ENCODE measurements at places on chromosomes 5 and 9.

GRCh38 chr5:36875051-36875789 lies 1.3 kb upstream of the NIPBL start:
- peak; percentile 62 for DNase-seq

DNA sequence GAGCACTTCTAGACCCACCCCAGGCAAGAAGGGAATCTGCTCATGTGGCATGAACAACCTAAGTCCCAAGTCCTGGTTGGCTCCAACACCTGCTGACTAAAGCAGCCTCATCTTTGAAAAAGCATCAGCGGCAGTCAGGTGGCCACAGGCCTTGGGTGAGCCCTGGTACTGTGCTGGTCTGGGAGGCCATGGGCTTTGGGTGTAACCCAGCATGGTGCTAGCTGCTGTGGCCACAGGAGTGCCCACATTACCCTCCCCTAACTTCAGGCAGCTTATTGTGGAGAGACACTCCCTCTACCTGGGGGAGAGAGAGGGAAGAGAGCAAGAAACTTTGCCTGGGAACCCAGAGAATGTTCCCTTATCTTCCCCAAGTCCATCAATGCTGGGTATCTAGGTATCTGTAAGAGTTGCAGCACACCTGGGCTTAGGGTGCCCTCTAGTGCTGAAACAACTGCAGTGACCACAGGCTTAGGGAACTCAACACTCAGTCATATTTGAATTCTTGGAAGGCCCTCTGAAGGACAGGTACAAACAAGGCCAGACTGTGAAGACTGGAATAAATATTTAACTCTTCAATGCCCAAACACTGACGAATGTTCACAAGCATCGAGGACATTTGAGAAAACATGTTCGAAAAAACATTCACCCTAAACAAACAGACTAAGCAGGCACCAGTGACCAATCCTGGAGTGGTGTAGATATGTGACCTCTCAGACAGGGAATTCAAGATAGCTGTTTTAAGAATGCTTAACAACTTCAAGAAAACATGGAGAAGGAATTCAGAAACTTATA lies 69.9 kb upstream of the OR2K2 start:
- peak; percentile 81 for DNase-seq

DNA sequence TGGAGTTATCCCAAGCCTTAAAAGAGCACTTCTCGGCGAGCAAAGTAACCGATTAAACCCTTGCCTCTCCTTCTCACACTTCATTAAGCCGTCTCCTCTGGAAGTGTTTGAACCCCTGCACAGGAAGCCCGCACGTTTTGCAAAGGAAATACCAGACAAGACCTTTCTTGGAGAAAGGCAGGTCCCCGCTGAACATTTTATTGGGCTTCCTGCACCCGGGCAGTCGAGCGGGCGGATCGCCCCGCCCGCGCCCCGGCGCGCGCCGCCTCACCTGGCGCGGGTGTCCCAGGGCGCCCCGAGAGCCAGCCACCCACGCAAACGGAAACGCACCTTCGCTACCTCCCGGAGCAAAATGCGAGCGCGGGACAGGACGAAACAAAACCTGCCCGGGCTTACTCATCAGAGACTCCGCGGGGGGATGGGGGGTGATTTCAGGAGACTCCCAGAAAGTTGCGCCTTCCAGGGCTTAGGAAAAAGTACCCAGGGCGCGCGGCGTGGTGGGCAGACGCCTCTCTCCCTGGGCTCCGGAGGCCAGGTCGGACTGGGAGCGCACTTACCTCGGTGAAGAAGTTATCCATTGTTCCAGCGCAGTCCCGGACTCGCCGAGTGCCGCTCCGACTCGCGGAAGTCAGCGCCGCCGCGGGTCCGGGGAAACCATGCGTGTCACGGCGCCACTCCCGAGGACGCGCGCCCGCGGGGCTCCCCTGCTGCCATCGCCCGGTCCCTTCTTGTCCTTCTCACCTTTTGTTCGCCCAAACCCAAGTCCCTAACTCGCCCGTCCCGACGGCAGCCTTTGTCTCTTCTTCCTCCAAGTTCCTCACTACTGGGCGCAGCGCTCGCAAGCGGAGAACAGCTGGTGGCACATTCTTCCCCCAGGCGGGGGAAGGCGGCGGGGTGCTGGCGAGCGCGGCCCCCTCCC lies 598 bp downstream of the MYO10 start:
- peak; percentile 79 for DNase-seq

- no peak for DNase-seq
Measured at GRCh38 chr5:40669606-40670390, 9.9 kb upstream of the PTGER4 start.

- no peak for DNase-seq
Measured at GRCh38 chr5:38563624-38564023, 7.2 kb upstream of the LIFR start.

DNA sequence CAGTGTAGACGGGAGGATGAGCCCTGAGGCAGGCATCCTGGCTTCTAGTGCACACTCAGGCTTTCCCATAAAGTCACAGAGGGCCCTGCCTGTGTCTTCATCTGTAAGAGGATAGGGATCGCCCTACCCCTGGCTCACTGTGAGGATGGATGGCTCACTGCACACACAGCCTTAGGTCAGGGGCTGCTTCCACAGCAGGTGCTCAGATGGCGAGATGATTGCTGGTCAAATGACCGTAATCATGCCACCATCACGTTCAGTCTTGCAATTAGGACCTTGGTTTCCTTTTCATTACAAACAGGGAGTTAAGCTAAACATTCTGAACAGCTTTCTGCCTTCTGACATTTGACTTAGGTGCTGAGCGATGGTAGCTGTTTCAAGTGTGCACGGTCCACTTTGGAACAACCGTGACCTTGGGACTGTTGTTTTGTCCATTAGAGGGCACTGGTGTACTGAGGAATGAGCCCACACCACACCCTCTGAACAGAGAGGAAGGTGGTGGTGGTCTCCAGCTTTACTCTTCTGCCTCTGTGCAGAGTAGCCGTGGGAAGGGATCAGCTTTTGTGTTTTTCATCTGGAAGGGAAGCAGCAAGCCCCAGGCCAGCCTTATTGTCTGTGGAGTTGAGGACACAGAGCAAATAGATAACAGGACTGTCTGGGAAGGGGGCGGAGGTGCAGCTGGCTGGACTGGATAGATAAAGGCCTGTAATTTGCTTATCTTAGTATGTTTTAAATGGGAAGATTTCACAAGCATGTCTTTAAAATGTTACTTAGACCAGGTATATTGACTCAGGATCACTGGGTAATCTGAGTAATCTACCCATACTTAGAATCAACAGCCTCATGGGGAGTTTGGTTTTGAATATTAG lies 183.1 kb downstream of the TRIO start:
- peak; percentile 52 for DNase-seq

DNA sequence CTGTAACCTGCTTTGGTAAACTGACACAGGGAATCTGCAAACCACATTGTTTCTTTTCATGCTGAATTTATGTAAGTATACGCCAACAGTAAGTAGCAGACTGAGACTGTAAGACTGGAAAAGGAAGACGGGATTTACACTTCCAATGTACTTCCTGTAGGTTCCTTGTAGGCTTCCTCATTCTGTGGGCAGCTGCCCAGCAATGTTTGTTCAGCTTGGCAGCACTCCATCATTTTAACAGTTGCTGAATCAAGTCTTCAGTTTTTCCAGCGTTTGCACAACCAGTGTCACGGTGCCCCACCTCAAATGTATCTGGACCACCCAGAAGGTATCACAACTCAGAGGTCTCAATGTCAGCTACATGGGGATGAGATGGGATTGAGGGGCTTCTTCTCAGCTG lies 232.6 kb downstream of the PRDM9 start:
- DNase-seq = no peak

DNA sequence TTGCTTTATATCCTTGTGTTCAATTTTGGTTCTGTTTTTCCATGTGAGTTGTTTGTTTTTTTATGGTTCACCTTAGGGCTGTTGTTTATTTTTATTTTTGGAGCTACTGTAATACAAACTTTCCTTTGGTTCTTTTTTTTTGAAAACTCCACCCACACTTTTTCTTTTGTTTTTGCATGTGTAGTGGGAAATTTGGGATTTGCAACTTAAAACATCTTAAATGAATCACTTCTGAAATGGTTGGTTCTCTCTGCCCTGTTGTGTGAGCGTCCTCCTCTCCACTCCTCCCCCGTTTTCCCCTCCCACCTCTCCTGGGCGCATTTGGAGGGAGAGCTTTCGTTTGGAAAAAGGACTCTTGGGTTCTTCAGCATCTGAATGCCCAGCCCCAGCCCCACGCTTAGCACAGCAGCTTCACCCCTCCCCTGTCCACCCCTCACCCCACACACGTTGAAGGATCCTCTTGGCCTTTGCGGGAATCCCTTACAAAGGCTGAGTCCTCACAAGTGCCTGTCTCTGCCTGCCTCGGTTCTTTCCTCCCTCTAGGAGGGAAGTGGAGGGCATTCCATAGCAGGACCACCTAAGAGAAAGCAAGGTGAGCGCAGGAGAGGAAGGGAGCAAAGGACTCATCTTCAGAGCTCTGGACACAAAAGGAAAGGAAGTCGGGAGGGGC lies 67.2 kb downstream of the DMRT1 start:
- DNase-seq = peak; percentile 65

GRCh38 chr5:142839711-142840346 lies 69.7 kb downstream of the ARHGAP26 start:
- no peak for DNase-seq

DNA sequence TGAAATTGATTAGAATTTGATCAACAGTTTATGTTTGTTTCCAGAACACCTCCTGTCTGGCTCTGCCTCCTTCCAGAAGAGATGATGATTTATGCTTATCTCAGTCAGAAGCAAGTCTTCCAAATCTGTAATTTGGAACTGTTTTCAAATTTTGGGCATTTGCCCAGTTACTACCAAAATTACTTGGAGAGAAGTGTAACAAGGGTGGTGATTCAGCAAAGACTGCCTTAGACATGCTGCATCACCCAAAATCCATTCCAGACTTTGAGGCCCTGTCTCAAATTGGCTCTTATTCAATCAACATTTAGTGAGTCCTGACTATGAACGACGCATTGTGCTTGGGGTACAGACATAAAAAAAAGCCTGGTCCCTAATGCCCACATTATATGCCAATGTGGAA lies 89.4 kb downstream of the SH3TC2 start:
- DNase-seq = no peak

DNA sequence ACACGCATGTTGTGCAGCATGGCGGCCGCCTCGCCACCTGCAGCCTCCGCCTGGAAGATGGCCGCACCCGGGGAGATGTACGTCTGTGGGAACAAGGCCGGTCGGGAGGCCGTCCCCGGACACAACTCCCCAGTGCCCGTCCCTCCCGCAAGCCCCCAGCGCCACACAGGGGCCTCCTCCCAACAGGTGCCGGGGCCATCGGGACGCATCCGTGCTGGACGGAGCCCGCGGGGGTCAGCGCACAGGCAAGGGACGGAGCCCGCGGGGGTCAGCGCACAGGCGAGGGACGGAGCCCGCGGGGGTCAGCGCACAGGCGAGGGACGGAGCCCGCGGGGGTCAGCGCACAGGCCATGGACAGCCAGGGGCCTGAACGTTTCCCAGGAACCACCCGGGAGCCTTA lies 26.5 kb downstream of the SLC12A7 start:
- DNase-seq = no peak

GRCh38 chr5:80146046-80146445 lies 109.8 kb downstream of the SERINC5 start:
- DNase-seq = no peak

GRCh38 chr9:137745541-137745991 lies 126.8 kb downstream of the EHMT1 start:
- no peak for DNase-seq

DNA sequence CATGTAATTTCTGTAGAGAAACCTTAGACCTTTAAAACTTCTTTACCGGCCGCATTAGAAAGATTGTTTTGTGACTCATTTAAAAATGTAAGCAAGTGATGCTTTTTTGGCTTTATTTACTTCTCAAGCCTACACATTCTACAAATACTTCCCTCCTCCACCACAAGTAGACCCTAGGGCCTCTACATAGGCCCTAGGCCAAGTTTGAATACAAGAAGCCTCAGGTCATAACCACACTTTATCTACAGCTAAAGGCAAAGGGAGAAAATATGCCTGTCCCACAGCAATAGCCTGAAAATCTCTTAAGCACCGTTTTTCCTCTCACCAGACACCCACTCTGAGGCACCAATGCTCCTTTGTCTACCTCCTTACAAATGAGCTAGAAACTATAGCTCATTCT lies 53.9 kb downstream of the CSNK1A1 start:
- peak; percentile 45 for DNase-seq

DNA sequence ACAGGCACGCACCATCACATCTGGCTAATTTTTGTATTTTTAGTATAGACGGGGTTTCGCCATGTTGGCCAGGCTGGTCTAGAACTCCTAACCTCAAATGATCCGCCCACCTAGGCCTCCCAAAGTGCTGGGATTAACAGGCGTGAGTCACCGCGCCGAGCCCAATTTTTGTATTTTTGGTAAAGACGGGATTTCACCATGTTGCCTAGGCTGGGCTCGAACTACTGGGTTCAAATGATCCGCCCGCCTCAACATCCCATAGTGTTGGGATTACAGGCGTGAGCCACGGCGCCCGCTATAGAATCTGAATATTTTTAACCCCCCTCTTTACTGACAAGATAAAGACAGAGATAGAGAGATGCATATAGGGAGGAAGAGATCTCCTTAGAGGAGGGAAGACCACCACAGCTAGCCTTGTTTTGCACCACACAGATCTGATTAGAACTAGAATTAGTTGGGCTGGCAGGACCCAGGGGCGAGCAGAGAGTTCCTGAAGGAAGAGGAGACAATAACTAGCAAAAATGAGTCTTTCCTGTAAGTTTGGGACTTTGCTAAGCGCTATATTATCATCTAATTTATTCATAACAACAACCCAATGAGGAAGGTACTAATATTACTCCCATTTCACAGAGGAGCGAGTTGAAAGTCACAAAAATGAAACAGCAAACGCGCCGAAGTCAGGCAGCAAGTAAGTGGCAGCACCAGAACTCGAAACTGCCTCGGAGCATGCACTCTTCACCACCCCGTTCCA lies 1.5 kb upstream of the ANKHD1 start:
- DNase-seq = no peak

- no peak for DNase-seq
Measured at GRCh38 chr5:66367814-66368541, 223.9 kb downstream of the SREK1 start.

DNA sequence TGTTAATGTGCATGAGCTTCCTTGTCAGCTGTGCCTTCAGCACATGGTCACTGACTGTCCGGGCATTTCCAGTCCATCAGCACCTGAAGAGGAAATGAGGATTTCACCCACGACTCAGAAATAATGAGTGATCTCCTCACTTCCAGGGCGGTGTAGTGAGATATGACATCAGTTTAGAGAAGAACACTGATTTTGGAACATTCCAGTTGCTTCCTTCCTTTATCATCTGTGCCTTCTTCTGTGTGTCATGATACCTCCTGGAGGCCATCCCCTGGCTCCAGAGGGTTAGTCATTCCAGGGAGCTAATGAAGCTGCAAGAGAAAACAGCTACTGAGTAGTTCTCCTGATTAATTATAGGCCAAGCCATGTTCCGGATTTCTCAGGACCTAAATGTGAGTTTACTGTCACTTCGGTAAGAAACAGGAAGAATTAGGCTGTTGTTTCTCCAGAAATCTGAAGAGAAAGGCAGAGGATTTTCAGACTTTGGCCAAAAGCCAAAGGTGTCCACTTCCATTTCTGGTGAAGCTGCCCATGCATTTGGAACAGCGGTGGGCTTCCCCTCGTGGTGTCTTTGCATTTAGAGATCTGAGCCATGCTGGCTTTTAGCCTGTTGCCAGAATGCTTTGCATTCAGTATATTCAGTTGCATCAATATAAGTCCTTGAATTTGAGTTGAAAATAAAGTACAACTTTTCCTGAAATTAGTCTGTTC lies 161.3 kb upstream of the OTULINL start:
- no peak for DNase-seq
